Stimulated activated CD8-positive, alpha-beta memory T cell treated with anti-CD3 and anti-CD28 coated beads, Interleukin-7, amount 100 ng/mL, for 48 hours (primary cell): ENCODE measurements at places on chromosomes 2 and 18.
A peak's percentile ranks its signal among the peaks of the same experiment; 100 is the strongest.

- no peak for DNase-seq
These were observed 94.5 kb upstream of the KYNU start for GRCh38 chr2:142782942-142783443.

DNA sequence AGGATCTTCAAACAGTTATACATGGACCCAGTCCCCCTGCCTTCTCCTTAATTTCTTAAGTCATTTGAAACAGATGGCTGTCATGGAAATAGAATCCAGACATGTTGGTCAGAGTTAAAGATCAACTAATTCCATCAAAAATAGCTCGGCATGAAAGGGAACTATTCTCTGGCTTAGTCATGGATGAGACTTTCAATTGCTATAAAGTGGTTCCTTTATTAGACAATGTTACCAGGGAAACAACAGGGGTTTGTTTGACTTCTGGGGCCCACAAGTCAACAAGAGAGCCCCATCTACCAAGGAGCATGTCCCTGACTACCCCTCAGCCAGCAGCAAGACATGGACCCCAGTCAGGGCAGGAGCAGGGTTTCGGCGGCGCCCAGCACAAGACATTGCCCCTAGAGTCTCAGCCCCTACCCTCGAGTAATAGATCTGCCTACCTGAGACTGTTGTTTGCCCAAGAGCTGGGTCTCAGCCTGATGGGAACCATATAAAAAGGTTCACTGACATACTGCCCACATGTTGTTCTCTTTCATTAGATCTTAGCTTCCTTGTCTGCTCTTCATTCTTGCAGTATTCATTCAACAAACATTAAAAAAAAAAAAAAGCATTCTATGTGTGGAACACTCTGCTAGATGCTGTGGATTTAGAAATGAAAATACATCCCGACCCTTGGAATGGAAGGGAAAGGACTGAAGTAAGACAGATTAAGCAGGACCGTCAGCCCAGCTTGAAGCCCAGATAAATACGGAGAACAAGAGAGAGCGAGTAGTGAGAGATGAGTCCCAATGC is 4.6 kb downstream of the TTR start:
- DNase-seq = no peak

GRCh38 chr18:35076135-35076924 is 35.1 kb downstream of the MAPRE2 start:
- DNase-seq = no peak

- DNase-seq = no peak
These were observed 893.7 kb upstream of the FAM98A start for GRCh38 chr2:34492561-34493455.

DNA sequence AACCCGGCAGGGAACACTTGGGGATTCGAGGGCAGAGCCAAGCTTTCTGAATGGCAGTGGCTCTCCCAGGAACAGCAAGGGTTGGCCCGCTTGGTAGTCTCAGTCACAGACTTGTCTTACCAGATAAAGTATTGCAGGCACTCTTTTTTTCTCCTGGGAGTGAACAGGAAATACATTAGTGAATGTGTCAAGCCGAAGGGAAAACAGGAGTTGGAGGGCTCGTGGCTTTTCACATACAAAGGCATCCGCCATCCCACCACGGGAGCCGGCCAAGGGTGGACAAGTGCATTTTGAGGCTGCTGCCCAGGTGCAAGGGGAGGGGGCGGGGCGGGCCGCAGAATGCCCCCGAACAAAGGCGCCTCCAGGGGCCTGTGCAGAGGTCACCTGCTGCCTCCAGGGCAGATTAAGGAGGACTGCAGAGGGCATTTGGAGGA is 163.3 kb upstream of the SIX3 start:
- DNase-seq = no peak

- no peak for DNase-seq
These were observed 166.0 kb upstream of the STK17B start for GRCh38 chr2:196337208-196337953.

GRCh38 chr18:46199515-46200147 is 95.4 kb downstream of the HAUS1 start:
- DNase-seq = no peak

- DNase-seq = no peak
These were observed 115.3 kb downstream of the BCL2L11 start for GRCh38 chr2:111236025-111236424.

DNA sequence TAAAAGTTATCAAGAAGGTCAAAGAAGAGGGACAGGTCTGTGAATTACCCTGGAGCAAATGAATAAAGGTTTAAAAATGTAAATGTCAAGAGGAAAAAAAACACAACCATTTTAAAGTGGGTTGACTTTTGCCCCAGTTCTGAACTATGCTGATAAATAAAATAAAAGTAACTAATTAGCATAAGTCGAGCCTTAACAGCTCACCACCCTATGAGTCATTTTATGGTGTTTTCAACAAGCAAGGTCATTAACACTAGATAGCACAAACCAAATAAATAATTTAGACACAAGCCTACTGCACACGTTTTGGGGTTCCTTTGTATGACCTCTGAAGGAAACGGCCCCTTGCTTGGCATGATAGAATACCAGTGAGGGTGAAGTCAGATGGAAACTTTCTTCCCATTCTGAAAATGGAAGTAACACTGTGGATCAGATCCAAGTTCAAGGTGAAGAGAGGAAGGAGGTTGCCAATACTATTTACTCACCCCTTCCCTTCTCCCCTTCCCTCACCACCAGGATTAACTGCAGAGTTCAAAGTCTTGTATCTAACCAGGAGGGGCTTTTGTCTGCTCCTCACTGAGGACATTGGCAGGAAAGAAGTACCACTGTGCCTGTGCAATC is 380.0 kb upstream of the ACVR2A start:
- DNase-seq = no peak

GRCh38 chr2:109242654-109243331 is 113.8 kb downstream of the SH3RF3 start:
- DNase-seq = no peak

DNA sequence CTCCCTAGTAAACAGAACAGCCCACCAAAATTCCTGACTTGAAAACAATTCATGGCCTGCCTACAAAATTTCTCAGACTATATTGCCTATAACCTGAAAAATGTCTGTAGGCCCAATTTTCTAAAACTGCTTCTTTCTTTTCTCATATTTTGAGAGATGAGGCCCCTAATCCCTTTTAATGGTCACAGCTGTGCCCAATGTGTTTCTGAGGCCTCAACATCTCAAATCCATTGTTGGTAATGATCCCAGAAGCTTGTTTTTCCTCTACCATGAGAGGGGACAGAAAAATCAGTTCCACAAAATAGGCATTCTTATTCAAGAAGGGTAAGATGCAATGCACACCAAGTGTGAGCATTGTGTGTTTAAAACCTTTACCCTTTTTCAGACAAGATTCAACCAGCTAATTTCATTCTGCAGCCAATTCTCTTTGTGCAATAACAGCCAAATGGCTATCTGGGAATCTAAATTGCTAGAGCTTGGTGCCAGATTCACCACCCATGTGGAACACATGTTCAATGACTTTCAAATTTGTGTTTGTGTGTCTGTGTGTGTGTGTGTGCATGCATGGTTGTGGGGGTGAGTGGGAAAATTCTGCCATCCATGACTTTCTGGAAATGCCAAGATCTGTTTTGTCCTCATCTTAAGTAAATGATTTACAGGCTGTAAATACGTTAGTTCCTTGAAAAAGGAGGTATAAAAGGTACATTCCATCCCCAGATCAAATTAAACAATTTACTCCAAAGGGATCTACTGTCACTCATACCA is 319.5 kb downstream of the TNS1 start:
- DNase-seq = no peak

GRCh38 chr2:208265371-208265800 is 669 bp upstream of the PIKFYVE start:
- DNase-seq = peak; percentile 29

DNA sequence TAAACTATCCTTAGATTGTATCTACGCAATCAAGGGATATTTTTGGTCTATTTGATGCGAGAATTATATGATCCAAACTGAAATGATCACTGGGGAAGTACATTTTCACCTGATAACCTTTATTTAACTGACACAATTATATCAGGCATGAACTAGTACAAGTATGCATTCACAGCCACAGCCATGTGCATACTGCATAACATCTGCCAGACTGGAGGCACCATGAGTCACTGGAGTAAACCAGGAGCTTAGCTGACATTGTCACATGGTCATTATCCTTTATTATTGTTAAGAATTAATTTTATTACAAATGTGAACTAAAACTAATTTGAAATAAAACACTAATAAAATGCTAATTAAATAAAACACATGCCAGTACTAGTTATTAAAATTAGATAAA is 1127.1 kb downstream of the DPP10 start:
- no peak for DNase-seq

- DNase-seq = no peak
These were observed 149.3 kb downstream of the EHBP1 start for GRCh38 chr2:62854600-62855514.

GRCh38 chr2:128195435-128195984 is 104.5 kb downstream of the UGGT1 start:
- no peak for DNase-seq

DNA sequence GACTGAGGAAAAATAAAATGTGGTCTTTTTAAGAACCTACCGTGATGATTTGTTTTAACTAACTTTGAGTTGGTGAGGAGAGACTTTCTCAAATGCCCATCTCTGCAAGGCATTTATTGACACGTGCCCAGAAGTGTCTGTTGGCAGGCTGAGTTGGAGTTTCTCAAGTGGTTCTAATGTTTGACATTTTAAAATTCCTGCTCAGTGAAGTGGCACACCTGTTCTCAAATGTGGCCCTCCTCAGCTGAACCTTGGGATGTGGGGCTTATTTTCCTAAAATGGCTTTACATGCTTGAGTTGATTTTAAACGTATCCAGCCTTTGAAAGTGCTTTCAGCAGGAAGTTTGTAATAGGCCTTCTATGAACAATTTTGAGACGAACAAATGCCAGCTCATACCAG is 876 bp upstream of the CAVIN2 start:
- no peak for DNase-seq

DNA sequence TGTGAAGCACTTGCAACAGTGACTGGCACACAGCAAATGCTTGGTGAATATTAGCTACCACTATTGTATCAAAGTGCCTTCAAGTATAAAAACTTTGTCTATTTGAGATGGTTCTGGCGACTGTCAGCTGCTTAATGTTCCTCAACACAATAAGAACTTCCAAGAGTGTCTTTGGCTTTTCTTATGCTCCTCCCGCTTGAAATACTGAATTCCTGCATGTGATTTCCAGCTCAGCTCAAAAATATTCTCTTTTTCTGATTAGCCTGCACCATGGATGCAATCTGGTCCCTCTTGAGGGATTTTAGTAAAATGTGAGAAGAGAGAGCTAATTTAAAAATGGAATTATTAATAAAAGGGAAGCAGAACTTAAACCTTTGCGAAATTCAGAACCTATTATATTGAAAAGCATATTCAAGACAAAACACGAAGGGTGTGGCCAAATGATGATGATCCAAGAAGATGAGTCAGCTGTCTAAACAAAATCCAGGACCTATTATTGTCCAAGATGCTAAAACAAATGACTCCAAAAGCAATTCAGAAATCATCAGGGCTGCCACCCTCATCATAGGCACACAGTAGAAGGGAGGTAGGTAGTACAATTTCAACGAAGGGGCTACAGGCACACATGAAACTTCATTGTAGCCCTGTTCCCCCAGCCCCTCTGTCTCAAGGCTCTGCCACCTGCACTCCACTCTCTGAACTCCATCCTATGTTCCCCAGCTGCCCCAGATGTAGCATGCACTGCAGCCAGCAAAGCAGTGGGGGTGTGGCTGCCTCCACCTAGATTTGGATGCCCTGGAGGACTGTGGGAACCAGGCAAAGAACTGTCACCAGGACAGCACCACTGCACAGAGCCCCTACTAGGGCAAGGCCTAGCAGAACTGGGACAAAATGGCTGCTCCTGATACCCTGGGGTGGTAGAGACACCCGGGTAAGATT is 190.1 kb downstream of the ZNF385B start:
- DNase-seq = no peak

- DNase-seq = no peak
These were observed 218.8 kb downstream of the HAUS1 start for GRCh38 chr18:46322941-46323340.

DNA sequence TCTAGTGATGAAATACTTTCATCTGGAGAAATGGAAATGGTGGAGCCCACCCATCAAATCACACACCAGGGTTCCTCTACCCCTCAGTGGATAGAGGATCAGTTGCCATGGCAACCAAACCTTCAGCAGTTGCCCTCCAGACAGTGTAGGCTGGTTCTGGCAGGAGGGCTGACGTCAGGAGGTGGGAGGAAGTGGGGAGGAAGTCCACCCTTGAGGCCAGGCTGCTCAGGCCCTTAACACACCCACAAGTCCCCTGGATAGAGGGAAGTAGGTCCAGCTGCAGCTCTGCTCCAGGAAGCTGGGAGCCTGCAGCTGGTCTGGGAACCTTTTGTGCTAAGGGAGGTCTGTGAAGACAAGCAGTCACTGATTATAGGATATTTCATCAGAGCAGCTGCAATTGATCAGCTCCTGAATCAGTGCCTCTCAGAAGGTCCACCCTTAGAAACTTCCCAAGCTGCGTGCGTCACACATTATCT is 186.6 kb downstream of the MTX2 start:
- no peak for DNase-seq

DNA sequence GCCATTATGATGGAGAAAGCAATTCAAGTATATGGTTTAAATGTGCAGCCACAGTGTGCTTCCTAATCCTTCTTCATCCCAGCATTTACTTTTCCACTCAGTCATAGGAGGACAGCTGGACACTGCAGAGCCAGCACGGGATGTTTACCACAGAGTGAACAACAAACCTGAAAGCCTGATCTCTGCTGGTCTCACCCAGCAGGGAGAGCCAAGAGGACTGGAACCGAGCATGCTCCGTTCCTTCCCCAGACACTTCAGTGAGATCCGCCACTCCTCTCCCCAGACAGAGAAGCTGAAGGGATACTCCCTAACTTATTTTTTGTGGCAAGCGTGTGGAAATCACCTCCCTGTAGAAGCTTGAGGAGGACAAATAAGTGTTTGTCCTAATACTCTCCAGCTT is 23.2 kb upstream of the GORASP2 start:
- no peak for DNase-seq

- DNase-seq = no peak
These were observed 20.4 kb upstream of the MTERF4 start for GRCh38 chr2:241122376-241123002.

DNA sequence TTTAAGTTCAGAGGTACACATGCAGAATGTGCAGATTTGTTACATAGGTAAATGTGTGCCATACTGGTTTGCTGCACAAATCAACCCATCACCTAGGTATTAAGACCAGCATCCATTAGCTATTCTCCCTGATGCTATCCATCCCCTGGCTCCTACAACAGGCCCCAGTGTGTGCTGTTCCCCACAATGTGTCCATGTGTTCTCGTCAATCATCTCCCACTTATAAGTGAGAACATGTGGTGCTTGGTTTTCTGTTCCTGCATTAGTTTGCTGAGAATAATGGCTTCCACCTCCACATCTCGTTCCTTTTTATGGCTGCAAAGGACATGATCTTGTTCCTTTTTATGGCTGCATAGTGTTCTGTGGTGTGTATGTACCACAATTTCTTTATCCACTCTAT is 75.8 kb downstream of the SUCLG1 start:
- no peak for DNase-seq

DNA sequence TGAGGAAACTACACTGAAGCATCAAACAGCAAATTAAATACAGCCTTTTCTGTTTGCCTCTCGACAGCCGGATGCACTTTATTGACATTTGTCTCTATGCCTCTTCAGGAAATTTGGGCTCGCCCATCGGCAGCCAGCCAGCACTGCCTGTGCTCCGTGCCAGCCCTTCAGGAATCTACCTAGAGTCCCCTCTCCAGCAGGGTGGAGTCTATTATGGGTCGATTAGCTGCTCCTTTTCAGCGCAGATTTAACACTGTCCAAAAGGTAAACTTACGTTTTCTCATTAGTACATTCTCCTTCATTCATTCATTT is 91.5 kb downstream of the MYCN start:
- DNase-seq = no peak

- no peak for DNase-seq
These were observed 199.6 kb downstream of the NR4A2 start for GRCh38 chr2:156132941-156133340.
